ENCODE measurements at places on chromosomes 1 and 21. TPM values are rescaled to one million over a fixed set of nuclear protein-coding genes. Genes with fewer than 3 reads are reported as not detected.

EPHX1 gene
- 246 TPM for total RNA-seq

ZNF326 gene
- 20.3 TPM for total RNA-seq

SYT14 gene
- 0.02 TPM for total RNA-seq

SLC30A10 gene
- total RNA-seq, result 0.15 TPM

MATN1 gene
- total RNA-seq, result 0.15 TPM

PERM1 gene
- total RNA-seq, result 0.15 TPM

NBPF4 gene
- total RNA-seq, result 0.18 TPM

MFSD2A gene
- total RNA-seq, result 4.3 TPM

DMBX1 gene
- total RNA-seq, result 0.68 TPM
